SK-MEL-5 (cell line): ENCODE measurements at places on chromosomes 4 and X. TPM values are rescaled to one million over a fixed set of nuclear protein-coding genes. Genes with fewer than 3 reads are reported as not detected.

DNA sequence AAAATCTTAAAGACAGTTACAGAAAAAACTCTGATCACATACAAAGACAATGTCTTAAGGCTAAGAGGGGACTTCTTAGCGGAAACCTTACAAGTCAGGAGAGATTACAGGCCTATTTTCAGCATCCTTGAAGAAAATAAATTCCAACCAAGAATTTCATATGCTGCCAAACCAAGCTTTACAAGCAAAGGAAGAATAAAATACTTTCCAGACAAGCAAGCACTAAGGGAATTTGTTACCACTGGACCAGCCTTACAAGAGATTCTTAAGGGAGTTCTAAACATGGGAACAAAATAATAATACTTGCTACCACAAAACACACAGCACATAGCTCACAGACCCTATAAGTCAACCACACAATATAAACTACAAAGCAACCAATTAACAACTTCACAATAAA, 255.8 kb upstream of the ZFP42 start:
- DNase-seq: no peak

Gene PABPC1L2A
- not detected in 2 replicates for total RNA-seq

- DNase-seq: no peak
Observed at GRCh38 chr4:37719021-37719420, 32.8 kb upstream of the RELL1 start.

Gene SEC24D
- total RNA-seq: 10.3 and 12.1 TPM in 2 replicates

Gene SLC2A9
- total RNA-seq: 0.24 TPM in 1 of 2 replicates, not detected in the other

GRCh38 chr4:28555866-28556265, 1695.2 kb downstream of the STIM2 start:
- no peak for DNase-seq

DNA sequence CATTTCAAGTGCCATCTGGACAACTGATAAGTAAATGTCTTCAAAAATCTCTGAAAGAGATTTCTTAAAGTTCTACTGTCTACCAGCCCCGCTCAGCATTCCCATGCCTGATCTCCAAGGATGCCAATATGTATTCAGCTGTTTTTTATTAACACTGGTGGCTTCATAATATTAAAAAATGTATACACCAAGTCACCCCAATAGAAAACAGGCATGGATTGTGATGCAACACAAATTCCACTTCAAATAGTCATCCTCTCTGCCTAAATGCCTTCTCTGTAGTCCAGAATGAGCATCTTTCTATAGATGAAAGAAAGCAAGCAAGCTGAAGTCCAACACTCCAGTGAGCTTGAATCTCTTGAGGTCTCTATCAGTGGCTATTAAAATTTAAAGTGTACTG, 152.2 kb upstream of the PPARGC1A start:
- DNase-seq: peak; percentile 44

Gene HAND2
- 3.8 and 3.9 TPM in 2 replicates for total RNA-seq

- DNase-seq: peak; percentile 80
Observed at GRCh38 chr4:189202869-189203271, 737.8 kb upstream of the FRG1 start.

Gene SAGE1
- total RNA-seq: 20.4 and 22.8 TPM in 2 replicates

Gene GLRB
- 0.08 and 0.24 TPM in 2 replicates for total RNA-seq

- peak; percentile 58 for DNase-seq
Observed at GRCh38 chrX:24561121-24561520, 86.0 kb downstream of the PCYT1B start.

Gene SMARCA1
- total RNA-seq: 46.9 and 51.1 TPM in 2 replicates

DNA sequence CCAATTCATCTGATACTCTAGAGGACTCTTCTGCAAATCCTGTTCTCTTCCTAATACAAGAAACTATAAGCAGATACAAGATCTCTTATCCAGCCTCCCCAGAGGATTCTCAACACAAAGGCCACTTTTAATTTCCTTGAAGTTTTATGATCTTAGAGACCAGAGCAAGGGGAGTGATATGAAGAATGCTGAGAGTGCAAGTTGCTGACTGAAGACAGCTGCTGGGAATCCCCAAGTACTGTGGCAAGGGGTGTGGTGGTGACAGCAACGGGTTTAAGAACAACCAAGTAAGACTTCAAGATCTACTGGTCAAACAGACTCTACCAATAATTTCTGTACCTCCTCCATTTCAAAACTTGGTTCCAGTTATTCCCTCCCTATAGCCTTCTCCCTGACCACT, 7.0 kb downstream of the AMMECR1 start:
- peak; percentile 26 for DNase-seq

DNA sequence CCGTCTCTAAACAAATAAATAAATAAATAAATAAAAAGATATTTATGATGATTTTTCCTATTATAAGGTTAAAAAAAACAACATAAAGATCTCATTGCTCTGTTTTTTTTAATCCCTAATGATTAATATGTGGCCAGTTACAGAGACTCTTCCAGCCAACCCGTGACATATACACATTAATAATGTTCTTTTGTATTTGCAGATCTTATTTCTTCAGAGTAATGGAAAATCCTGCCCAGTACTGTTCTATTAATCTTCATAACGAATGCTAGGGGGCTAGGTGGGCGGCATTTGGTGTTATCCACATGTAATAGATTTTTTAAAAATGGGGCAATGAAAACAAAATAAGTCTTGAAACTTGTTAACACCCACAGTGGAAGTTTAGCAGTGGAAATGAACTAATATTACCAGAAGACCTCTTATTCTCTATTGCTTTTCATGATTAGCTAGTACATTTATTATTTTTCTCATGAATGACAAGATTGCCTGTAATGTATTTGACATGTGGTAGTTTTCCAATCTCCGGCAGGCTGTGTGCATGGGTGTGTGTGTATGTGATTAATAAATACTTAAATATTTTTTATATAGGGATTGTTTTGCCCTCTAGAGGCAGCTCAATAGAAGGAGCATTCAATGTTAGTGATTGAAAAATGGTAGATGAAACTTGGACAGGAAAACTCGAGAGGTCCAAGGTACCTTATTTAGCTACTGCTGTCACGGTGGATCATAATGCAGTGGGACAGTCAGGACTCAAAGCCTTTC, 457.4 kb downstream of the IL1RAPL1 start:
- DNase-seq: peak; percentile 14

DNA sequence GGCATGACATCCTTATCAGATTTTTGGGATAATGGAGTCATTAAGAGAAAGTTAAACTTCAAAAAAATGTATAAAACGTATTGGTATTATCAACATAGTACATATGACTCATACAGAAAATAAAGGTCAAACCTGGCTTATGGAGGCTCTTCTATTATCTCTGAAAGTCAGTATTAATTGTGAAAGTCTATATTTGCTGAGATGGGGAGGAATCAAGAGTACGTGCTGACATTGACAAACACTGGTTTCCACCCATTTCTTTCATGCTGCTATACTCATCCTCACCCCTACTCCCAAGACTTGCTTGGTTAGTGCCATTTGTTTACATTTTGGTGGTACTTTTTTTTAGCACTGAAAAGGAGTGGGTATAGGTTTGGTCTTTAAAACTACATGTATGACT, 30.8 kb upstream of the PLA2G12A start:
- no peak for DNase-seq

- DNase-seq: peak; percentile 39
Observed at GRCh38 chr4:23894021-23894420, 4.2 kb upstream of the PPARGC1A start.

GRCh38 chr4:154444958-154445357, 46.6 kb downstream of the DCHS2 start:
- DNase-seq: no peak

Gene MID2
- total RNA-seq: not detected in 2 replicates

- DNase-seq: no peak
Observed at GRCh38 chr4:78609580-78609979, 58.0 kb downstream of the ANXA3 start.

DNA sequence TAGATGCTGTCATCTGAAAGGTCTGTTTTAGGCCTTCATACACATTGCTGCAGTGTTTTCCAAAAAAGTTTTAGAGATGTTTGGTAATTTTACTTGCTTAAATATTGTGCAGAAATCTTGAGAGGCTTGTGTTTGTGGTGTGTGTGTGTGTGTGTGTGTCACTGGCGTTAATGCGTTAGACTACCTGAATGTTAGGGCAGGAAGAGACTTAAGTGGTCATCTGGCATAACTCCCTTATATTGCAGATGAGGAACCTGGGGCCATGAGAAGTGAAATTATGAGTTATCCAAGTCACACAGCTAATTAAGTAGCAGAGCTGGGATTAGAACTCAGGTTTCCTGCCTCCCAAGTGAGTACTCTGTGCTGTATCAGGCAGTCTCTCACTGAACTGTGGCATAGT, 1.4 kb downstream of the LSM6 start:
- DNase-seq: no peak

Gene PFKFB1
- total RNA-seq: not detected in 2 replicates

Gene ADGRG4
- total RNA-seq: not detected in 2 replicates
